Lower lobe of right lung (tissue), 2 donors: ENCODE measurements at places on chromosomes 1 and 21. TPM values are rescaled to one million over a fixed set of nuclear protein-coding genes. Genes with fewer than 3 reads are reported as not detected.

BACE2 gene
- total RNA-seq = 20.8 TPM

ALPL gene
- total RNA-seq = 123 TPM

GBP4 gene
- total RNA-seq = 41.0 TPM

OR6K3 gene
- 2.2 TPM for total RNA-seq

DNA sequence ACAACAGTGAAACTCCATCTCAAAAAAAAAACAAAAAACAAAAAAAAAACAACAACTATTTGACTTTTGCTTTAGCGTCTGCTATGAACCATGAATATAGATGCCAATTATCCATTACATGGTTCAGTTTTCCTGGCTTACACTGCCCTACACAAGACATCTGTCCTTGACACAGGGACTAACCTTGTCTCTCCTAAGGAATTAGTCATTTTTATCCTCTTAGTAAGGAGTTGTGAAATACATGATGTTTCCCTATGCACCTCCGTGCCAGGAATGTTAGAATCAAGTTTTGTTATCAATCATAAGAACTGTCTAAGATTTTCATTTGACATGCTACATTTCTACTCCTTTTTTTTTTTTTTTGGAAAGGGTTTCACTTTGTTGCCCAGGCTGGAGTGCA is 241.8 kb downstream of the KIF26B start:
- DNase-seq = no peak

- DNase-seq = no peak
These were observed 71.1 kb upstream of the MROH9 start for GRCh38 chr1:170864238-170864637.

DNA sequence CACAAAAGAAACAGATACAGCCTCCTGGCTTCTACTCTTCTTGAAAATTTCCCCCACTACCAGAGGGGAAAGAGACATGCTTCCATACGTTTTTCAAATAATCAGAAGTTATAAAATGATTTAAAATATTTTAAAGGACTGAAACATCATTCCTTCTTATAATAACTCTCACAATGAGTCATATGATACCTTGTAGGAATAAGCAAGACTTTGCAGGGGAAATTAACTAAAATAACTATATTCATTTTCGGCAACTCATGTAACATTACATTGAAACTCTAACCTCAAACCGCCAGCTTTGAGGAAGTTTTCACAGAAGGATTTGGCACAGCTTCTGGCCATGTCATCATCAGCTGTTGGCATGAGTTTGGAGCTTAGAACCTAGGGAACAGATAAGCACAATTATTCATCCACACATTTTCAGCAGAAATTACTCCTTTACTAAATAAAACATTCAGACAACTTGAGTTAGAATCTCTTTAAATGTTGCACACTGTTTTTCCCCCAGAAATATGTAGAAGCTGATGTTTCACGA is 85.9 kb downstream of the USP24 start:
- DNase-seq = no peak

- no peak for DNase-seq
These were observed 30.8 kb downstream of the ELAVL4 start for GRCh38 chr1:50139339-50140181.

DNA sequence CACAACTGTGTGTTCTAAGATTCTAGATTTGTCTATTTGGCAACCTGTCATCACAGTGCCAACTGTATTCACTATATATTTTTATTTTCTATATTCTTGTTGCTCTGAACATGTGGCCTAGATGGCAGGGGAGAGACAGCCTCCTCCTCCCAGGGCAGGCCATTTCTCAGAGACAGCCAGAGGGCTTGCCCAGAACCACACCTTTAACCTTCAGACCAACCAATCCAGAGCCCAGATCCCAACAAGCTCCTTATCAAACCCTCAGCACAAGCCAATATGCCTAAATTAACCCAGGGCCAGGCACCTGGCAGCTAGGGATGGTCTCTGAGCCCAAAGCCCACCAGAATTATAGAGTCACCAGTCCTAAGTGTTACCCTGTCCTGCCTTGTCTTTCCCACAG is 19.3 kb downstream of the TRIM11 start:
- DNase-seq = no peak

GRCh38 chr1:28010969-28011368 is 51.2 kb downstream of the XKR8 start:
- DNase-seq = no peak

- DNase-seq = no peak
These were observed 455.2 kb downstream of the PTPRU start for GRCh38 chr1:29691499-29691898.

DNA sequence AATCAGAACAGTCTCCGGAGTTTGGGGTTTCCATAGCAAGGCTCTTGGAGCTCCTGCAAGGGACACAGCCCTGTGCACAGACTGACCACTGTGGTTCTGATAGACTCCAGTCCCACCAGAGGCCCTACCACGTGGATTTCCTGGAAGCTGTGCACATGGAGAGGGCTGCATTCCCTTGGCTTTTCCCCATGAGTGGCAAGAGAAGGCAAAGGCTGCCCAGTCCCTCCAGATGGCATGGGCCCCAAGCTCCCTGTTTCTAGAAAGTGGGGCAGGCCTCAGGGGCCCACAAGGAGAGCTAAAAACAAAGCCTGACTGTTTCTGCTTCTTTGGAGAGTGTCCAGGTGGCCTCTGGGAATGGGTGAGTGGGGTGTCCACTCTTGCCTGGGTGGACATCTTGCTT is 87.5 kb downstream of the DDX20 start:
- no peak for DNase-seq

DNA sequence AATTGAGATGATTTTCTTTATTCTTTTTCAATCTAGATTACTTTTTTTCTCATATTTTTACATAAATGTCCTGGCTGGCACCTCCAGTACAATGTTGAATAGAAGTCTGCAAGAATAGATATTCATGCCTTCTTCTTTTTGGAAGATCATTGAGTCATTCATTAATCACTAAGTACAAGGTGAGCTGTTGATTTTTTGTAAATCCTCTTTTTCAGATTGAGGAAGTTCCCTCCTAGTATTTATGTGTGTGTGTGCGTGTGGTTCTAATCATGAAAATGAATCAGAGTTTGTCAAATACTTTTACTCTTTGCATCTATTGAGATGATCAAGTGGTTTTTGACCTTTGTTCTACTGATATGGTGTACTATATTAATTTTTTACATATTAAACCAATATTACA is 859.3 kb downstream of the KCNT2 start:
- DNase-seq = no peak

GRCh38 chr1:225769687-225770086 is 7.9 kb upstream of the SRP9 start:
- no peak for DNase-seq

- peak; percentile 86 for DNase-seq
These were observed 29.6 kb downstream of the ACOT11 start for GRCh38 chr1:54577612-54578011.

DNA sequence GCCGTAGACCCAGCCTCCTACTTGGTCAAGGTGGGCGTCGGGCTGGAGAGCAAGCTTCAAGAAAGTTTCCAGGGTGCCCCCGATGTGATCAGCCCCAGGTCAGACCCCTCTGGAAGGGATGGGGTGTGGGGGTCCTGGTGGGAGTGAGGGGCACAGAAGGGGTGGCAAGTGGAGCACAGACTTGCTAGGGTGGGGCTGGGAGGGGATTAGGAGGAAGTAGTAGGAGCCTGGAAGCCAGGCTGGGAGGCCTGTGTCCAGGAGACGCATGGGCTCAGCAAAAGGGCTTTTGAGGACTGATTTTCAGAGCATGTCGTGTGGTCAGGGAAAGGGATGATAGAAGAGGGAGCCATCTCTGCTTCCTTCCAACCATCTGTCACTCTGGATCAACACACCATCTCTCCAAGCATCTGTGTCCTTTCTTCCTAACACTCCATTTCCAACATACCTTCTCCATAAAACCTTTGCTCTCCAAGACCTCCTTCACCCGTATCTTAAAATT is 8.5 kb downstream of the TRIM46 start:
- DNase-seq = no peak

DNA sequence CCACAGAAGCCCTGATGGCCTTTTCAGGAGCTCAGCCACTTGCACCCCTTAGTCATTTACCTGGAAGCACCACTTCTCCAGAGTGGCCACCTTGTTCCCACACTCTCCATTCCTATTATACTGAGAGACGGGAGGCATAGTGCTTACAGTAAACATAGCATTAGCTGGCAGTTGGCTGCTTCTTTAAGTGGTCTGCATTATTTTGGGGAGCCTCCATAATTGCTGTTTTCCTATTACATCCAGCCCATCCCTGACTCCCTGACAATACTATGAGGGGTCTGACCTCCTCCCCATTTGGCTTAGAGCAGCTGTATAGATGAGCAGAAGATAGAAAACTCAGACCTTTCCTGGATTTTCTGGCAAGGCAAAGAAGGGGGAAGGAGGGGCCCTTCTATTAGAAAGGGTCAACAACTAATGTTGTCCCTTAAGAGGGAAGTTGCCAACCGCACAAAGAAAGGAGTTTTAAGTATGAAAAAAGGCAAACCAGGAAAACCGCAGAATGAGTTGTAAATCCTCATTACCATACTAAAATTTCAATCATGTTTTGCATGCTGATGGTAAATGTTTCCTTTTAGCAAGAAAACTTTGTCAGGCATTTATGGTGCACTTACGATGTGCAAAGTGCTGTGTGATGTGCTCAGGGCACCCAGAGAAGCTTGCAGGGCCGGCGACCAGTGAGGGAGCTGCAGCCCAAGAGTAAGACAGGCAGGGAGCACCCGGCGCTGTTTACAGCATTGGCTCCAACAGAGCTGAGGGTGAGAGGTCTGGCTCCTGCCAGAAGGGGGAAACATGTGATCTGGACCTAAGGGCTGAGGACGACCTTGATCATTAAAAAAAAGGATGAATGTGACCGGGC is 167.3 kb downstream of the ZZZ3 start:
- no peak for DNase-seq

- no peak for DNase-seq
These were observed 122.7 kb downstream of the KCNN3 start for GRCh38 chr1:154747380-154747739.

GRCh38 chr1:40838045-40838979 is 23.9 kb downstream of the CITED4 start:
- DNase-seq = no peak
